Stimulated activated CD8-positive, alpha-beta memory T cell treated with anti-CD3 and anti-CD28 coated beads, Interleukin-7, amount 100 ng/mL, for 1 hour (primary cell): ENCODE measurements at places on chromosomes 6 and 20.

GRCh38 chr6:23775127-23775526 is 350.9 kb upstream of the NRSN1 start:
- no peak for DNase-seq

GRCh38 chr6:32370505-32370904 is 1.2 kb downstream of the TSBP1 start:
- DNase-seq, result no peak

DNA sequence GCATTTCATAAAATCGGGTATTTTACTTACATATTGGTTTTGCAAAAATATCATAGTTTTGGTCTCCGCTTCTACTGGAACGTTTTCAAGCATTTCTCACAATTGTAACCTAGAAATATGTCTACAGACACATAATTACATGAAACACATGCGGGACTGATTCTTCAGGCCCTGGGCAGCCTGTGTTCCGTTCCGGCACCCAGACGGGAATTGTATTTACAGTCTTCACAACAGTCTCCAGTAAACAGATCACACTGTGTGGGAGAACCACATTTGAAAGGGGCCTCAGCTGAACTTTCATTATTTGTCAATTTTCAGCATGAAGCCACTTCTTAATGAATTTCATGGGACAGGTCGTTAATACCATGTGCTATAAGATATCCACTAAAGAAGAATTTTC is 196.9 kb downstream of the DST start:
- DNase-seq, result no peak

- no peak for DNase-seq
Measured at GRCh38 chr6:112311950-112312547, 35.1 kb upstream of the RFPL4B start.

DNA sequence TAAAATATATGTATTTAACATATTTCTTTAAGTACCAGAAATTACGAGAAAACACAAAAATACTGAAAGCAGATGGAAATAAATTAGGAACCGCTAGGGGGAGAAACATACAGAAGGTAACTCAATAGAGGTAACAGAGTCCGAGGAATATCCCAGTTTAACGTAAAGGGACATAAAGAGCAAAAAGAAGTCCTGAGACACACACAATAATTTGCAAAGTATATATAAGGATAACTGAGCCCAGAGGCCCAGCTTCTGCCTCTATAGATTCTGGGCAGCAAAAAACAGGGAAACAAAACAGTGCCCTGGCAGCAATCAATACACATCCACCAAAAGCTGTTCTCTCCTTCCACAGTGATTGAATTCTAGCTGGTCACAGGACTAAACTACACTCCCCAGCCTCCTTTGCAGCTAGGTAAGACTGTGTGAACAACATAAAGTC is 15.1 kb downstream of the TBC1D32 start:
- DNase-seq, result no peak

GRCh38 chr6:140153703-140154102 is 779.3 kb upstream of the CITED2 start:
- no peak for DNase-seq

DNA sequence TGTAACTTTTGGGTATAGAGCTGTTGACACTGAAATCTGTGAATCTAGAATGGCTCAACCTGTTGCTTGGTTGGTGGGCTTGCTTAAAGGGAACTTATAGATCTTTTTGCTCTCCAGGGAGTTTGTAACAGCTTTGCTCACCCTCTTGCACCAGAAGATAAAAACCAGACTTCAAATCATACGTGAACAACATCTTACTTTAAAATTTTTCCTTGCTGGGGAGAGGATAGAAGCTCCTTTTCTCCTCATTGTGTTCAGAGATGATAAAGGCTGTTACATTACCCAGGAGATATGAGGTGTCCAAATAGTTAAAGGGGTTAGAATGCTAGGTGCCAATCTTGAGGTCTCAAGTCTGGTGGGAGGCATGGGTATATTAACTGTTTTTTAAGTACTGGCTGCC is 46.8 kb downstream of the RALGAPB start:
- DNase-seq, result no peak

- DNase-seq, result no peak
Measured at GRCh38 chr6:56540232-56541029, 102.3 kb downstream of the DST start.

GRCh38 chr6:28618898-28619555 is 93.3 kb downstream of the GPX5 start:
- no peak for DNase-seq

DNA sequence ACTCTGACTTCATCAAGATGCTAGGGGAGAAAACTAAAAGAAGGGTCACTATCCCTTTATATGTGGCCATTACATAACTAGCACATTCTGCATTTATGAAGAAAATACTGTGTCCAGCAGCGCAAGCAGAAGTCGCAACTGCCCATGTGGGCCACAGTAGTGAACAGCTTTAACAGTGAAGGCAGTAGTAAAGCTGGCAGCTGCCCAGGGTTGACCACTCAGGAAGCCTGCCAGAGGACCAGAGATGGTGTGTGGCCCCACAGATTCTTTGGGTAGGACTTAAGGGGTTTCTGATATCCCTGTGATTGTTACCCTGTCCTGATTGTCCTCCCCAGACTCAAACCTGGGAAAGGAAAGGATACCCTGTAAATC is 88.3 kb upstream of the NT5E start:
- DNase-seq, result no peak

GRCh38 chr6:147930745-147931144 is 411.9 kb upstream of the SASH1 start:
- no peak for DNase-seq

GRCh38 chr6:114100215-114100994 is 129.5 kb upstream of the HDAC2 start:
- DNase-seq, result no peak

DNA sequence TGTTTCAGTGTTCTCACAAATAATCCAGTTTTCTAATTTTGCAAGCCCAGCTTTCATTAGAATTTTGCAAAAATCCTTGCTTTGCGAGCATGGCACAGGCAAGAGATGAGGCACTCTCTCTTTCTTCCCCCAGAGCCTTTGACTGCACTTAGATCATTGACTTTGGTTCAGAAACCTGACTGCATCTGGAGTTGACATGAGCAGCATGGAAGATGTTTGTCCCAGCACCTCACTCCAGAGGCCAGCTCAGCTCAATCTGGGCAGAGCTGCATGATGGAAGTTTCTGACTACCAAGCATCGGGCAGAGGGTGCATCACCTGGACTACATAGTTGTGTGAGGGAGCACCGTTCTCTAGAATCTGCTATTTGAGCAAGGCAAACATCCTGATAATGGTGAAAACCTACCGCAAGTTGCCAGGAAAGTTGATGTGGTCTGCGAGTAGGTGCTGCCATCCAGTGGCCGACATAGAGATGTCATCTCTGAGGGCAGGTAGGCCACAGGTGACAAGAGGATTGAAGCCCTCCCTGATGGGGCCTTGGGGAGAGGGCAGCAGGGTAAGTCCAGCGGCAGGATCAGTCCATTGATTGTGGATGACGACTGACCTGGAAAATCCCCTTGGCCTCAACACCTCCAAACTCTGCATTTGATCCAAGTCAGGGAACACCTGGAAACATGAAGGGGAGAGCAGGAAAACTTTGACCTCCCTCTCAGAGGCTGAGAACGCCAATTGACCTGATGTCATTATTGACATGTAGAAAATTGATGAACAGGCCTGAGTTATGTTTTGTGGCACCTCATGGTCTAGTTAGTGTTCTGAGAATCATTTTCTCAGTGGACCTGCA is 3.8 kb upstream of the LPA start:
- DNase-seq, result no peak

- DNase-seq, result no peak
Measured at GRCh38 chr6:15147827-15148226, 98.0 kb upstream of the JARID2 start.

DNA sequence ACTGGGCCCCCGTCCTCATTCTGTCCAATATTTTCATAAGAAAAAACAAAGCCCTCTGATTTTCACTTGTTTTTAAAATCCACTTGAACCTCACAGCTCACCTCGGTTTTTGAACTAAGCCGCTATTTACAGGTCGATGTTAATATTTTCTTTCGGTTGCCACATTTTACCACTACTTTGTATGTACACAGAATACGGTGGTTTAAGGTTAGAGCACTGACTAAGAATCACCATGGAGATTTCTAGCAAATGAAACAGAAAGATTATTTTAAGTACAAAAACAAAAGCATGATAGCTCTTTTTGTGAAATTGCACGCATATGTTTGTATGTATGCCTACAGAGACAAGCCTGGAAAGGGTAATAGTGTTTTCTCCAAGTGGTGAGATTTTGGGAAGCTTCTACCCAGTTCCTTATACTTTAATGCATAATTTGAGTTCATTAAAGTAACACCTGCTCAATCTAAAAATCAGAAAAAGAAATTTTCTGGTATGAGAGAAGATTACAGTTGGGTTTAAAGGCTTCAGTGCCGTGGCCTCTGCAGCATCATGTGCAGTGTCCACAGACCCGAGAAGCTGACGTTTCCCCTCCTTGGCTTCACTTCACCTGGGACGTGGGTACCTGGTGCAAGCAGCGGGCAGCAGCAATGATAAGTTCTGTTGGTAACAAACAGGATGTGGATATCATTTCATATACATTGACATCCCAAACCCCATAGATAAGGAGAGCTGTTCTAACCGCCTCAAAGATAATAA is 144.0 kb downstream of the UST start:
- DNase-seq, result no peak
